GM23338 (cell line): ENCODE measurements at places on chromosomes 7 and 10. TPM values are rescaled to one million over a fixed set of nuclear protein-coding genes. Genes with fewer than 3 reads are reported as not detected.

DNA sequence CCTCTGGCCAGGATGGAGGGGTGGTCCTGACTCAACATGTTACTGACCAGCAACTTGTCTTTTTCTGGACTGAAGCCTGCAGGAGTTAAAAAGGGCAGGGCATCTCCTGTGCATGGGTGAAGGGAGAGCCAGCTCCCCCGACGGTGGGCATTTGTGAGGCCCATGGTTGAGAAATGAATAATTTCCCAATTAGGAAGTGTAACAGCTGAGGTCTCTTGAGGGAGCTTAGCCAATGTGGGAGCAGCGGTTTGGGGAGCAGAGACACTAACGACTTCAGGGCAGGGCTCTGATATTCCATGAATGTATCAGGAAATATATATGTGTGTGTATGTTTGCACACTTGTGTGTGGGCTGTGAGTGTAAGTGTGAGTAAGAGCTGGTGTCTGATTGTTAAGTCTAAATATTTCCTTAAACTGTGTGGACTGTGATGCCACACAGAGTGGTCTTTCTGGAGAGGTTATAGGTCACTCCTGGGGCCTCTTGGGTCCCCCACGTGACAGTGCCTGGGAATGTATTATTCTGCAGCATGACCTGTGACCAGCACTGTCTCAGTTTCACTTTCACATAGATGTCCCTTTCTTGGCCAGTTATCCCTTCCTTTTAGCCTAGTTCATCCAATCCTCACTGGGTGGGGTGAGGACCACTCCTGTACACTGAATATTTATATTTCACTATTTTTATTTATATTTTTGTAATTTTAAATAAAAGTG is 6.0 kb downstream of the PLAU start:
- no peak overlapping the region for H3K4me3 ChIP-seq
- H3K36me3 ChIP-seq: no peaks in the 10 kb centered on the region; the same call in 1 of the 2 replicates
- peaks cover 14% of the 10 kb centered on the region for H3K27me3 ChIP-seq
- H3K4me1 ChIP-seq: peaks cover 14% of the 10 kb centered on the region
- H3K27ac ChIP-seq: no peak overlapping the region

GRCh38 chr10:117260084-117260483 is 19.2 kb downstream of the SLC18A2 start:
- no peak overlapping the region for H3K4me3 ChIP-seq
- no peak overlapping the region for H3K27ac ChIP-seq
- no peaks in the 10 kb centered on the region; the same call in 1 of the 2 replicates for H3K4me1 ChIP-seq
- H3K27me3 ChIP-seq: no peaks in the 10 kb centered on the region
- DNase-seq: peak; percentile 32

DNA sequence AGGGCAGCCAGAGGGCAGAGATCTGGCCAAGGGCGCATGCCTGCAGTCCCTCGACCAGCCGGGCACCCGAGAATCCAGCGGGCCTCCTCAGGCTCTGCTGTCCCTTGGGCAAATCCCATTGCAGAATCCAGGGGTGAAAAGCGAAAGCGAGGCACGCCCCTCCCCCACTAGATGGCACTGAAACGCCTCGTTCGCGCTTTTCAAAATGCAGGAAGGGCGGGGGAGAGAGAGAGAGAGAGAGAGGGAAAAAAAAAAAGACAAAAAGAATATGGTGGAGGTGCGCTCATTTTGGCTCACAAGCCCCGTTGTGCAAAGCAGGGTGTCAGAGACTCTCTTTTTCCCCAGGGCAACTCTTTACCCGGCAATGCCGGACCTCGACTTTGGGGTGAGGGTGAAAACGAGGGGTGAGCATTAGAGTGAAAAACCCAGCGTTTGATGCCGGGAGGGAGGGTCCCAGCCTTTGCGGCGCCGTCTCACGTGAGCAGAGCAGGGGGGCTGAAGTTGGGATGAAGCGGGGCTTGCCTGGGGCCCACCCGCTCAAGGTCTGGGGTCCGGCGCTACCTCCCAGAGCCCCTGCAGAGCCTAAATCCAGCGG is 2.5 kb upstream of the TMEM178B start:
- H3K27me3 ChIP-seq: peaks cover 37% of the 10 kb centered on the region
- H3K36me3 ChIP-seq: no peaks in the 10 kb centered on the region
- peak; percentile 94 for DNase-seq
- H3K4me1 ChIP-seq: peaks cover 33% of the 10 kb centered on the region

- no peaks in the 10 kb centered on the region for H3K36me3 ChIP-seq
- H3K27ac ChIP-seq: no peak overlapping the region
- no peak for DNase-seq
- peaks cover 12% of the 10 kb centered on the region for H3K4me1 ChIP-seq
- no peaks in the 10 kb centered on the region for H3K27me3 ChIP-seq
Measured at GRCh38 chr7:108294595-108294994, 161.6 kb downstream of the NRCAM start.

DNA sequence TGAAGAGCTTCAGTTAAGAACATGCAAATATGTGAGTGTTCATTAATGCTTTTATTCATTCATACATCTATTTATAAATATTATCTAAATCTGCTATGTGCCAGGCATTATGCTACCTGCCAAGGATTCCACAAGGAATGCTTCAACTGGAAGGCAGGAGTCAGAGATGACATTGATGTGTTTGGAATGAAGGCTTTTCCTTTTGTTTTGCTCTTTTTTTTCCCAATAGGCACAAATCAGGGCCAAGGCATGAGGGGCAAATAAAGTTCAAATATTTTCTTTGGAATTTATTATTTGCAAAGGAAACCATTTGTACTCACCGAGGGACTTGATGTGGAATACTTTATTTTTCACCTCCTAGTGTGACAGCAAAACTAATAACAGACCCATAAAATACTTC is 530.3 kb downstream of the ARL4A start:
- no peaks in the 10 kb centered on the region for H3K27me3 ChIP-seq
- no peaks in the 10 kb centered on the region for H3K36me3 ChIP-seq
- no peak overlapping the region for H3K27ac ChIP-seq
- DNase-seq: no peak
- H3K4me3 ChIP-seq: no peak overlapping the region
- H3K4me1 ChIP-seq: no peaks in the 10 kb centered on the region

GRCh38 chr7:91112902-91113341 is 151.3 kb upstream of the FZD1 start:
- no peaks in the 10 kb centered on the region for H3K27me3 ChIP-seq
- no peak overlapping the region for H3K4me3 ChIP-seq
- no peak for DNase-seq
- H3K4me1 ChIP-seq: no peaks in the 10 kb centered on the region

GRCh38 chr7:80659120-80660055 is 20.9 kb downstream of the CD36 start:
- no peaks in the 10 kb centered on the region for H3K36me3 ChIP-seq
- DNase-seq: peak; percentile 44
- no peak overlapping the region for H3K27ac ChIP-seq
- H3K4me1 ChIP-seq: no peaks in the 10 kb centered on the region
- no peaks in the 10 kb centered on the region for H3K27me3 ChIP-seq

DNA sequence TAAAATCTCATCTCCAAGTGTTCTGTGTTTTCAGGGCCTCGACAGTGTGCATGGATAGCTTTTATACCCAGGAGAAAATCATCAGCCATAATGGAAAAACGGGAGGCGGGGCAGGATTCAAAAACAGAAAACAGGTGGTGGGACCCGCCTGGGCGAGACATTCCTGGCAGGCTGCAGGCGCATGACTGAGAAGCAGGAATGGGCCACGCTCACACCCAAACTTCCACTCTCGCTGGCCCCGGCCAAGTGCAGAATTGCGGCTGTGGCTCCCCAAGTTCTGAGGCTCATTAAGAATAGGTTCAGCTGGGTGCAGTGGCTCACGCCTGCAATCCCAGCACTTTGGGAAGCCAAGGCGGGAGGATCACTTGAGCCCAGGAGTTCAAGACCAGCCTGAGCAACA is 60.6 kb downstream of the C10orf143 start:
- no peak overlapping the region for H3K4me3 ChIP-seq
- H3K36me3 ChIP-seq: no peaks in the 10 kb centered on the region; the same call in 1 of the 2 replicates
- no peaks in the 10 kb centered on the region for H3K27me3 ChIP-seq
- peak; percentile 15 for DNase-seq
- no peaks in the 10 kb centered on the region; the same call in 1 of the 2 replicates for H3K4me1 ChIP-seq

GRCh38 chr7:70193514-70193913 is 595.2 kb downstream of the AUTS2 start:
- H3K27me3 ChIP-seq: no peaks in the 10 kb centered on the region
- DNase-seq: no peak
- H3K36me3 ChIP-seq: peaks cover 7% of the 10 kb centered on the region; the same call in 1 of the 2 replicates
- H3K4me1 ChIP-seq: peaks cover 4% of the 10 kb centered on the region; the same call in 1 of the 2 replicates
- no peak overlapping the region for H3K4me3 ChIP-seq

DNA sequence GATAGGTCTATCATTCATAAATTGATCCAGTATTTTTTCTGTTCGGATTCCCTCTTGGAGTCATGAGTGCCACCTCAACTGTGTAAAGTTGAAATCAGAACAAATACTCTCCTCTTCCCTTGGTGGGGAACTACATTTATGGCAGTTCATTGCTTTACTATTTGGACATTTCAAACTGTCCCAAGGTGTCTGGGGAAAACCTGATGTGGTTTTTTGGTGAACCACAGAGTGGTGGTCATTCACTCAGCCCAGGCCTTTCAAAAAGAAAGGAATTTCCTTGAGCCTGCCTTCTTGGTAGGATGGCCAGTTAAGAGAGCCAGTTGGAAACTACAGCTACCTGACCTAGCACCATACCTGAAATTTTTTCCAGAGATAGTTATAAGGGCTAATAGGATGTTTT is 59.0 kb downstream of the ABCB1 start:
- H3K36me3 ChIP-seq: no peaks in the 10 kb centered on the region
- no peaks in the 10 kb centered on the region for H3K4me1 ChIP-seq
- DNase-seq: no peak
- H3K27ac ChIP-seq: no peak overlapping the region

- no peak overlapping the region for H3K4me3 ChIP-seq
- H3K4me1 ChIP-seq: no peaks in the 10 kb centered on the region
- no peaks in the 10 kb centered on the region for H3K27me3 ChIP-seq
- DNase-seq: no peak
Measured at GRCh38 chr10:14468726-14469125, 138.0 kb upstream of the FRMD4A start.

DNA sequence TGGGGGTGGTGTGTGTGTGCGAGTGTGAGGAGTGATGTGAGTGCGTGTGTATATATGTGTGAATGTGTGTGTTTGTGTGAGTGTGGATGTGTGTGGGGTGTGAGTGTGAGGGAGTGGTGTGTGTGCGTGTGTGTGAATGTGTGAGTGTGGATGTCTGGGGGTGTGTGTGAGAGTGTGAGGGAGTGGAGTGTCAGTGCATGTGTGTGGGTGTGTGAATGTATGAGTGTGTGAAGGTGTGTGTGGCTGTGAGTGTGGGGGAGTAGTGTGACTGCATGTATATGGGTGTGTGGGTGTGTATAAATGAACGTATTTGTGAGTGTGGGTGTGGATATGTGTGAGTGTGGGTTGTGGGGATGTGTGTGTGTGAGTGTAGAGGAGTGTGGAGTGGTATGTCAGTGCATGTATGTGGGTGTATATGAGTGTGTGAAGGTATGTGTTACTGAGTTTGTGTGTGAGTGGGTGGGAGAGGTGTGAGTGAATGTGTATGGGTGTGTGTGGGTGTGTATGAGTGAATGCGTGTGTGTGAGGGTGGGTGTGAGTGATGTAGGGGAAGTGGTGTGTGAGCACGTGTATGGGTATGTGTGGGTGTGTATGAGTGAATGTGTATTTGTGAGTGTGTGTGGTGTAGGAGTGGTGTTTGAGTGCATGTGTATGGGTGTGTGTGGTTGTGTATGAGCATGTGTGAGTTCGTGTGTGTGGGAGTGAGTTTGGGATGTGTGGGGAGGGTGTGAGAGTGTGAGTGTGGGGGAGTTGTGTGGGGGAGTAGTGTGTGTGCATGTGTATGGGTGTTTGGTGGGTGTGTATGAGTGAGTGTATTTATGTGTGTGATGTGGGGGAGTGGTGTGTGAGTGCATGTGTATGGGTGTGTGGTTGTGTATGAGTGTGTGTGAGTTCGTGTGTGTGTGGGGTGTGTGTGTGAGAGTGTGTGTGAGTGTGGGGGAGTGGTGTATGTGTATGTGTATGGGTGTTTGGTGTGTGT is 28.5 kb upstream of the NUB1 start:
- H3K4me3 ChIP-seq: no peak overlapping the region
- no peak for DNase-seq
- H3K27ac ChIP-seq: no peak overlapping the region
- H3K27me3 ChIP-seq: no peaks in the 10 kb centered on the region
- no peaks in the 10 kb centered on the region for H3K4me1 ChIP-seq
- H3K36me3 ChIP-seq: no peaks in the 10 kb centered on the region

DNA sequence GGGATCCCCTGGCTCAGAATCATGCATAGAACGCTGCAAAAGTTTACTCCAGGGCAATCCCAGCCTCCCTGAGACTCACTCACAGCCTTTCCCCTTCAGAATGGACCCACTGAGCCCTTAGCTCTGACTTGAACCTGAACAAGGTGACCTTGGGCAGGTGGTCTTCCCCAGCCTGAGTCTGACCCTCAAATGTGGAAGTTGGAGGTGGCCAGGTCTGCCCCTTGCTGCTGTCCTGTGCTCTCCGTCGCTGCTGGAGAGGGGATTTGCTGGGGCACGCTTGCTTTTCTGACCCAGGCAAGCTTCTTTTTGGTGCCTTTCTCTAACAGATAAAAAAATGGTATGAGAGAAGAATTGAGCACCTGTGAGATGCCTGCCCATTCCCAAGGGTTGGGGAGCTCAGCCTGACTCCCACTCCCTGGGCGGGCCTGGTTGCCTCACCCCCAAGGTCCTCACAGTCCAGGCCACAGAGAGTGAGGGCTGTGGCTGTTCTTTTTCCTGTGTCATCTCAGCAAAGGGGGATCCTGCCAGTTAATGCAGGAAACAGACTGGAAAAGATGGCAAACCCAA is 46.6 kb upstream of the IGFBP3 start:
- H3K27ac ChIP-seq: no peak overlapping the region
- no peak overlapping the region for H3K4me3 ChIP-seq
- H3K36me3 ChIP-seq: no peaks in the 10 kb centered on the region
- DNase-seq: no peak
- H3K4me1 ChIP-seq: no peaks in the 10 kb centered on the region

DNA sequence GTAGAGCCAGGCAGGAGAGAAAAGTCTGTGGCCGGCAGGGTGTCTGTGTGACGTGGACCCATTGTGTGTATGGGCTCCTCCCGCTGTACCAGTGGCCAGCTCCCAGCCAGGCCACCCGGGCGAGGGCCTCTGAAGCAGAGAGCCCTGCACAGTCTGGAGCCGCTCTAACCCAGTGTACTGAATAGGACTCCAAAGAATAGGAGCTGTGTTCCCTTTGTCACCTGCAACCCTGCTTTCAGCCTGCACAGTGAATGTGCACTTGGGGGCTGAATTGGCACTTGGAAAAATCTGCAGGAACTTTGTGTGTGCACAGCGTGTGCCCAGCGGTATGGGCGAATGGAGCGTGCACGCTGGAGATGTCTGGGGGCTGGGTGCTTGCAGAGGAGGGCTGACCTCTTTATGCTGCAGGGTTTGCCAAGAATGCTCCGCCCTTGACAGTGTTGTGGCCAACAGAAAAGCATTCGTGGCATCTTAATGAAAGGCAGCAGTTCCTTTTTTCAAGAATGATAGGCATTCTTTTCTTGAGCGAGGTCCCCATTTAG is 216.2 kb downstream of the AUTS2 start:
- no peak overlapping the region for H3K4me3 ChIP-seq
- peaks cover 42% of the 10 kb centered on the region for H3K4me1 ChIP-seq
- H3K36me3 ChIP-seq: no peaks in the 10 kb centered on the region
- DNase-seq: peak; percentile 46

Gene EN2
- total RNA-seq: not detected in 2 replicates

Gene HYAL4
- not detected in 2 replicates for total RNA-seq

Gene GPR37
- 6.8 and 8.5 TPM in 2 replicates for total RNA-seq
